Stimulated activated CD8-positive, alpha-beta memory T cell treated with anti-CD3 and anti-CD28 coated beads, Interleukin-7, amount 100 ng/mL, for 1 hour (primary cell): ENCODE measurements at places on chromosomes 11 and 22.

DNA sequence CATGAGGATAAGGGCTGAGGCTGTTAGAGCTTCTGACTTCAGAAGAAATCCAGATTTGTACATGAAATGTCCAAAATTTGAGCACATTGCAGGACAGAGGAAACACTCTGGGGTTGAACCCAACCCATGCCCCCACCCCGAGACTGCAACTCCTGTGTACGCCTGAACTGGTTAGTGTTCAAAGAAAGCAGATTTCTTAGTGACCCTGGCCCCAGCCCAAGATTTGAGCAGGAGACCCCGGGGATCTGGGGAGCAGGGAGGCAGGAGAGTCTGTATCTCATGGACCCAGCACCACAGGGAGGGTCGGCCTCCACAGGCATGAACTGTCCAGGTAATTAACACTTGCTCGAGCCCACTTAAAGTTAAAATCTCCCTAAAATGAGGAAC, 69.3 kb upstream of the WNT7B start:
- no peak for DNase-seq

DNA sequence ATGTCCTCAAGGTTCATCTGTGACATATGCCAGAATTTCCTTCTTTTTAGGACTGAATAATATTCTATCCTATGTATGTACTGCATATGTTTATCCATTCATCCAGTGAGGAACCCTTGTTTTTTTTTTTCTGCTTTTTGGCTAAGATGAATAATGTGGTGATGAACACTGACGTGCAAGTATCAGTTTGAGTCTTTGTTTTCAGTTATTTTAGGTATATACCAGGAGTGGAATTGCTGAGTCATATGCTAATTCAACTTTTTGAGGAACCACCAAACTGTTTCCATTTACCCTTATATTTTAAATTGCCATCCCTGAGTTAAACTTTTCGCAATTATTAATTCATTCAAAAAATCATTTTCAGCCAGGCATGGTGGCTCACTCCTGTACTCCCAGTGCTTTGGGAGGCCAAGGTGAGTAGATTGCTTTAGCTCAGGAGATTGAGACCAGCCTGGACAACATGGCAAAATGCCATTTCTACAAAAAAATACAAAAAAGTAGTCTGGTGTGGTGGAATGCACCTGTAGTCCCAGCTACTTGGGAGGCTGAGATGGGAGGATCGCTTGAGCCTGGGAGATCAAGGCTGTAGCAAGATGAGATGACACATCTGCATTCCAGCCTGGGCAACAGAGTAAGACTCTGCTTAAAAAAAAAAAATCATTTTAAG, 64.2 kb downstream of the MICAL2 start:
- DNase-seq = no peak

DNA sequence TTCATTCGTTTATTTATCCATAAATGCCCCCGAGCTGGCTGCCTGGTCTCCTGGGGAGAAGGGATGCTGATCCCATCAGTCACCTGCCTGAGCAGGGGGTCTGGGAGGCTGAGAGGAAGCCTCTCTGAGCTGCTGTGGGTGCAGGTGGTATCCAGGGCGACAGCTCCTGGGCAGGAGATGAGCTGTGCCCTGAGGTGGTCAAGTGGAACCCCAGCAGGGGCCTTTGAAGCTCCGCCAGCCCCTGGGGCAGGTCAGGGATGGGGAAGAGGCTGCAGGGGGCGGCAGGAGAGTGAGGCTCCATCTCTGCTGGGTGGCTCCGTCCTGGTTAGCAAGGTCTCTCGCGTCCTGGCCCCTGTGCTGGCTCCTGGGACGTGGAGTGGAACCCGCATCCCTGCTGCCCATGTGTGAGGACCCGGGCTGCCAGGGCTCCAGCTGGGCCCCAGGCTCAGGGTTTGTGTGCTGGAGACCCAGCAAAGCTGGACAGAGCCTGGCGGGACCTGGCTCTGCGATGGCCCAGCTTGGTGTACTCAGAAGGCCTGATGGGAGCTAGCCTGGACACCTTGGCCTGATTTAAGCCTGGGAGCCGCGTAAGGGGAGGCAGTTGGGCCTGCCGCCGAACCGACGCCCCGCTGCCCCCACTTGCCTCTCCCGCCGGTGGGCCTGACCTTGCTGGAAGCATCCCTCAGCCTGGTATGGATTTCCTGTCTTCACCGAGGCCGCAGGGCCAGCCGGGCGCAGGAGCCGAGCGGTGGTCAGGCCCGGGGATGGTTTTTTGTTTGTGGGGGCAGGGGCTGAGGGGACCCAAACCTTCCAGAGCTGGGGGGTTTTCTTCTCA, 44.5 kb downstream of the RTN4R start:
- DNase-seq = no peak

DNA sequence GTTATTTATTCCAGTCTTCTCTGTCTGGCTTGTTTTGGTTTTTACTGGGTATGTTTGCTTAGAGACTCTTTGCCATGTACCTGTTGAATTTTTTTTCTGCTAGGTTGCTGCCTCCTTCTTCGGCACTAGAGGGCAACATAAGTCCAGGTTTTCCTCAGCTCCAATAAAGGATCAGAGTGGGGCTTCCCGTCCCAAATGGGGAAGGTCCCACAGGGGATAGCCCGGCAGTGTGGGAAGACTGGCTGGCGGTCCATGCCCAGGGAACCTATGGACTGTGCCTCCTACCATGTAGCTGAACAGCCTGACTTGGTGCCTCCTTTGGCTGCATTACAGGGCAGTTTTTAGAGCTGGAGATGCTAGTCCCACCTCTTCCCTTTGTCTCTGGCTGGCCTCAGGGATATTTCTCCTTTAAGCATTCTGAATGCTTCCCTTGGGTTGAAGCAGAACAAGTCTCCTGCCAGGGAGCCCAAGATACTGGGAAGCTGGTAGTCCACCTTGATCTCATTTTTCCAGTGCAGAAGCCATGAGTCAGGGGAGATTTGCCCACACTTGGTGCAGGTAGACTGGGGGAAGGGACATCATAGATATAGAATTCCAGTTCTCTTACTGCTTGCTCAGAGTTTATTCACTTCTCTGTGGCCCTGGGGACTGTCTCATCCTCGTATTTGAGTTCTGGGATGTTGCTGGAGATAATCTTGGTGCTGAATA, 60.2 kb downstream of the BRD1 start:
- DNase-seq = no peak

- no peak for DNase-seq
Measured at GRCh38 chr11:43904742-43905535, 24.3 kb downstream of the ALKBH3 start.

- DNase-seq = no peak
Measured at GRCh38 chr11:114273071-114273470, 23.1 kb upstream of the NNMT start.

DNA sequence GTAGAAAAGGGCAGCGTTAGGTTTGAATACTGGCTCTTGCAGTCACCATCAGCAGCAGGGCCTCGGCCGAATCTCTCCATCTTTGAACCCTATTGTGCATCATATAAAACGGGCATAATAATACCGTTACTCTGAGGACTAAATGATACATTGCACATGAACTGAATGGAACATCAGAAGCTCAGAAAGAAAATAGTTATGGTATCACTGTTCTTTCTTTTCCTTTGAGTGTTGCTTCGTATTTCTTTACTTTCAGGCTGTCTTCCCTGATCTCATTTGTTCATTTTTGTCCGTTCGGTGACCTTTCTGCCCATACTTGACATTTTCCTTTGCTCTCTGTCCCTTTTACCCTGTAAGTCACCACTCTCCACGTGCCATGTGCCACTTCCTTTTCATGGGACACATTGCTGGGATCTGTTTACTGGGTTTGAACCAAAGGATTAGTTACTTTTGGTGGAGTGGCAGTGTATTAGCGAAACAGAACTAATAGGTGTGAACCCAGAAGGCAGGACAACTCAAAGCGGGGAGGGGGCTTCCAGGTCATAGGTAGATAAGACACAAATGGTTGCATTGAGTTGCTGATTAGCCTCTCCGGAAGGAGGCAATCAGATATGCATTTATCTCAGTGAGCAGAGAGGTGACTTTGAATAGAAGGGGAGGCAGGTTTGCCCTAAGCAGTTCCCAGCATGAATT, 717 bp upstream of the ZNF202 start:
- no peak for DNase-seq

DNA sequence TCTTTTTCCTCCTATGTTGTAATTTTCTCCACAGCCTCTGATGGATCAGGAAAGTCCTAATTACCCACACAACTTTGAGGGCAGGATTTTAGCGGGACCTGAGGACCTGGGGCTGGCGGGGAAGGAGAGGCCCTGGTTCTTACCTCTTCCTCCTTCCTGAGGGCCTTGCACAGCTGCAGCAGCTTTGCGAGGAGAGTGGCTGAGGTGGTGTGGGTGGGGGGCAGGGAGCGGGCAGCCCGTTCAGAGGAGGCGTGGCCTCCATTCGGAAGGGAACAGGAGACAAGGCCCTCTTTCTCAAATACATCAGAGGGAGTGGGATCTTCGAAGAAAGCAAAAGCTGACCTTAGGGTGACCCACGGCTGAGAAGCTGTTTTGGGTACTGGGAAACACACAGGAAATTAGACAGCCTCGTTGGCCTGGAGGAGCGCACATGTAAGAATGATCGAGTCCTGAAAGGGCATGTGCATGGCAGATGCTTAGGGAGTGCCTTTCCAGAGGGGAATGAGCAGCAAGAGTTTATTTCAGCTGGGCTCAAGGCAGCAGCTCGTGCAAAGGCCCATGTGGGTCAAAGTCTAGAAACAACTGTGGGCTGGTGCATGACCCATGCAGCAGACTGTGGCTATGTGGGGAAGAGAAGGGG, 76.6 kb upstream of the NARS2 start:
- no peak for DNase-seq

GRCh38 chr11:70630068-70630467, 231.7 kb downstream of the CTTN start:
- no peak for DNase-seq

GRCh38 chr11:33608386-33608785, 92.2 kb downstream of the C11orf91 start:
- no peak for DNase-seq

GRCh38 chr11:67614730-67615714, 8.3 kb downstream of the NDUFV1 start:
- no peak for DNase-seq

DNA sequence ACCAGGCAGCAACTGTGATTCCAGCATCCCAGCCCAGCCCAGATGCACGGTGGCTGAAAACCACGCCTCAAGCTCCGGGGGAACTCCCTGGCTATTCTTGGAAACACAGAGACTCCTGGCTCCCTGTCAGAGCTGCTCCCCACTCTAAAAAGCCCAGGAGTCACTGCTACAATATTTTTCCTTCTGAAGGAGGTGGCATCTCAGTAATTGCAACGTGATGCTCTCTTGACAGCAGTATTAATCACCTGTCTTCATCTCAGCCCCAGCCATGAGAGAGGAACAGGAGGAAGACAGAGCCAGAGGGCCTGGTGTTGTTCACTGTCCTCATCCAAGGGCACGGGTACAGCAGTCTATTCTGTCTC, 26.9 kb downstream of the DRD2 start:
- no peak for DNase-seq

- DNase-seq = no peak
Measured at GRCh38 chr11:1052133-1053011, 15.9 kb upstream of the MUC6 start.

DNA sequence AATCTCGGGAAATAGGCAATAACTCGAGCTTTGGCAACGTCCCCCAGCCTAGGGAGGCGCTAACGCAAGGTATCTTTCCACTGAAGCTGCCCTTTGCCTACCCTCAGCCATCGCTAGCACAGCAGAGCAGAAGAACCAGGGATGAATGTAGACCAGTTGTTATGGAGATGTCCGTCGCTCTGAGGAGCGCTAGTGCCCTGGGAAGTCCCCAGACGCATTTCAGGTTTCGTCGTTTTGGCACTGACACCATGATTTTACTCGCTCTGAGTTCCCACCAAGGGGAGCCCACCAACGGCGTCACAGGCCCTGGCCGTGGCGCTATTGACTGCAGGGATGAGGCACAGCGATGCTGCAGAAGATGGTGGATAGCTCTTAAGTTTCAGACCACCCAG, 22.7 kb upstream of the BDNF start:
- no peak for DNase-seq
